ENCODE measurements at places on chromosomes 11 and 22. TPM values are rescaled to one million over a fixed set of nuclear protein-coding genes. Genes with fewer than 3 reads are reported as not detected.

- ATAC-seq, result no peak
These were observed 2.0 kb downstream of the DUSP8 start for GRCh38 chr11:1570001-1570453.

- ATAC-seq, result no peak
These were observed 7.6 kb downstream of the PISD start for GRCh38 chr22:31654408-31654807.

GRCh38 chr11:11996321-11997048 lies 11.9 kb downstream of the DKK3 start:
- ATAC-seq, result no peak

- no peak for ATAC-seq
These were observed 68.2 kb downstream of the EMSY start for GRCh38 chr11:76512851-76513653.

The MMP8 gene
- not detected for total RNA-seq

The KLHDC7B gene
- 4.4 TPM for total RNA-seq

The FSHB gene
- not detected for total RNA-seq

Measured in activated T-helper 17 cell treated with anti-CD3 and anti-CD28 coated beads, Interleukin-2, amount 50 U/mL, for 72 hours (primary cell).